T-helper 2 cell treated with Interferon-gamma antibody and Interleukin-4, amounts not matched to agents 5 μg/mL and 100 μg/mL, for 36 hours (primary cell): ENCODE measurements at places on chromosomes 6 and 20.

DNA sequence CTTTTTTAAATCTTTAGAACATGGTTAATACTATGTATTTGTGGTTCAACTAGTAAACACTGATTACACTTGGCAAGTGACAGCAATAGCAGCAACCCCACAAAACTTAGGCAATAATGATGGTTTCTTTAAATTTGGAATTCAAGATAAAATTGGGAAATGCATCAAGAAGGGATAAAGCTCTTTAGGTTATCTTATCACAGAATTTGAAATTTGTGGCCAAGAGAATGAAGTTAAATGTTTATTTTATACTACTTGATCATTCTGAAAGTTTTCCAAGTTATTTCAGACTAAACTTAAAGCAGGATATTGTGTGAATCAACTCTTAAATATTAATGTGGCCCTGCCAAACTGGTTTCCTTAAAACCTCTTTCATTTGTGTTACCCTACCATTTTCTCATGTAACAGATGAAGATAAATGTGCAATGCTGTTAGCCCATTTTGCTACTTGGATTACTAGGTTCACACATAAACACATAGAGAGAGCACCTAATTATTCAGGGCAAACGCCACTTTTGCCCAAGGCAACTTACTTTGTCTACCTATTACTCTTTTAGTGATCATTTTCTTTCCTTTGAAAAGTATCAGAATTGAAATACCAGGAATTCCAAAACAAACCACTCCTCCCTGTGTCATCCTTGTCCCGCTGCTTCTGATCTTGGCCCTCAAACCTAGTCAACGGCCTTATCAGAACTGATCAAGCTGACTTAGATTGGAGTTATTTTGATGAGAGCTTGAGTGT is 186.7 kb upstream of the TENT5A start:
- no peak overlapping the region for H3K27ac ChIP-seq
- no peak overlapping the region for H3K4me3 ChIP-seq
- H3K36me3 ChIP-seq, result no peaks in the 10 kb centered on the region
- no peak for DNase-seq
- H3K27me3 ChIP-seq, result no peaks in the 10 kb centered on the region

DNA sequence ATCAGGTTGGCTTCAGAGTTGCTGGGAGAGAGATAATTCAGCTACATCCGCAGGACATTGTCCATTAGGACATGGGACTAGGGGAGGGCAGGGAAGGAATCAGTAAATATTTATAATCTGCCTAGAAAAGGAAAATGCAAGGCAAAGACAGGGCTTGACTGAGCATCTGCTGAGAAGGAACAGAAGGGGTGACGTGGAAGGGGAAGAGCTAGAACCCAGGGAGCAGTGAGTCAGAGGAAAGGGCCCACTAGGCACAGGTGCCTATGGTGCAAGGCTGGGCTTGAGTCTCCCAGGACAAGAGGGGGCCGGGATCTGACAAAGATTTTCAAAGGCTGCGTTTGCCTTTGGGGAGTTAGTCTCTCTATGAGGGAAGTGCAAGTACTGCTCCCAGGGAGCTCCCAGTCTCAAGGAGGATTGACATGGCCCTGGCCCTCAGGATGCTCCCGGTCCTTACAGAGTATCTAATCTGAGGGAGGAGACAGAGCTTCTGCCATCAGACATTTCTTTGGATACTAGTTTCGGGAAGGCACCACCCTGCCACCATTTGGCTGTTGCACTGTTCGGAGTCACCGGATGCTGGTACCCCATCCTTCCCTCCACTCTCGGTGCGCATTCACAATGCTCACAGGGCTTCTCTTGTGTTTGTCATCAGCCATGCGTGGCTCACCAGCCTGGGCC is 21.9 kb downstream of the VEGFA start:
- H3K27ac ChIP-seq, result no peak overlapping the region
- peaks cover 2% of the 10 kb centered on the region for H3K27me3 ChIP-seq
- no peaks in the 10 kb centered on the region for H3K36me3 ChIP-seq
- no peak for DNase-seq
- no peak overlapping the region for H3K4me3 ChIP-seq
- H3K4me1 ChIP-seq, result no peaks in the 10 kb centered on the region

DNA sequence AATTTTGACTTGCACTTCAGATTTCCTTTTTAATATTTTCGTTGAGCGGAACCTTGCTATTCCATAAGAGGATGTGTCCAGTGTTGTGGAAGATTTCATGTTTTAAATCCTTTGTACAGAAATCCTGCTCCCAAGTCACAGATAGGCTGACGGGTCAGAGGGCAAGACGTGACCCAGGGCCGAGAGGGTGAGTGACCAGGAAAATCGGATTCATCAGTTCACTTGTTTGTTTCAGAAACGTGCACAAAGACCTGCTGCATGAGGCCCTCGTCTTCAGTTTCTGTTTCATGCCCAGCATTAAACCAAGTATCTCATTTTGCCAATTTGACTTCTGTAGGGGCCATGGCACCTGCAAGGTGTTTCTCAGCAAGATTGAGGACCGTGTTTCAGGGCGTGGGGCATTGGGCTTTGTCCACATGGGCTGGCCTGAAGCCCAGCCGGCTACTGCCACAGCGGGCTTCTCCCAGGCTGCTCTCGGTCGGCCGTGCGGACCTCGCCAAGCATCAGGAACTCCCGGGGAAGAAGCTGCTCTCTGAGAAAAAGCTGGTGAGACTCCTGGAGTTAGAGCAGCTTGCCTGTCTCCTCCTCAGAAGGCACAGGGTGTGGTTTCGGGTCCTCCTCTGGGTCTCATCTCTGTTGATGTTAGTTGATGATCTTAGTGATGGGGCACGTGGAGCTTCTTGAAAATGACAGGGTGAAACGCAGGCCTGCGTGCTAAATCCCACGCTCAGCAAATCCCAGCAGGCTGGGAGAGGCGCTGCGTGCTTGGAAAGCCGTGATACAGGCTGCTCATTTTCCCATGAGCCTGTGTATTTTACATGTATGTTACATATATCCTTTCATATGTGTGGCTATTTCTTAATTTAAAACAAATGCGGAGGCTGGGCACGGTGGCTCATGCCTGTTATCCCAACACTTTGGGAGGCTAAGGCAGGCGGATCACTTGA is 10.5 kb downstream of the MTG2 start:
- no peaks in the 10 kb centered on the region for H3K27me3 ChIP-seq
- H3K27ac ChIP-seq, result no peak overlapping the region
- H3K36me3 ChIP-seq, result peaks cover 6% of the 10 kb centered on the region
- no peak for DNase-seq

DNA sequence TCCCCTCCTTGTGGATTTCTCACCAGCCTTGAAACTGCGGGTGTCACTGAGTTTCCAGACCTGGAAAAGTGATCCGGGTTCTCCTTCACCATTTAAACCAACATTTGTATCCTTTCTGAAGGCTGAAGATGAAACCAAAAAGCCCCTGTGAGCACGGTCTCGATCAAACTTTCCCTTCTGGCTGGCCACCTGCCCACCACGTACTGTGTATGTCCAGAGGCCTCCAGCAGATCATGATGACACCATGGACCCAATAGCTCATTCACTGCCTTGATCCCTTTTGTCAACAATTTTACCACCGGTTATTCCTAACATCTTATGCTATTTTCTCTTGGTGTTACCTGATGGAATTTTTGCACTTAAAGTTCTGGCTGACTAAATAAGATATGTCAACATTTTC is 15.6 kb downstream of the ULBP1 start:
- DNase-seq, result no peak
- H3K27me3 ChIP-seq, result peaks cover 92% of the 10 kb centered on the region
- H3K36me3 ChIP-seq, result no peaks in the 10 kb centered on the region
- peaks cover 9% of the 10 kb centered on the region for H3K4me1 ChIP-seq

DNA sequence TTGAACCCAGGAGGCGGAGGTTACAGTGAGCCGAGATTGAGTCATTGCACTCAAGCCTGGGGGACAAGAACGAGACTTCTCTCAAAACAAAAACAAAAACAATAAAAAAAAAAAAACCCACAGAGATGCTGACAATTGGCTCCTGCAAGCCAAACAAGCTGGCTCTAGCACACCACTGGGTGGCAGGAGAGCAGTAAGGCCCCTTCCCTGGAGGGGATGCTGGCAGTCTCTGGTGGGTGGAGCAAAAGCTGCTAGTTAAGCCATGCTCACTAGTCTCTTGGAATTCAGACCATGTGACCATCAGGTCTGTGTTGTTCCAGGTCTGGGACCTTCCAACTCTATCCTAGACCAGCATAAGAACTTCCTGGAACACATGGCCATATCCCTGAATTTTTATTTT is 18.9 kb upstream of the DSN1 start:
- H3K27me3 ChIP-seq, result no peaks in the 10 kb centered on the region
- H3K4me3 ChIP-seq, result no peak overlapping the region
- DNase-seq, result no peak
- H3K27ac ChIP-seq, result no peak overlapping the region

DNA sequence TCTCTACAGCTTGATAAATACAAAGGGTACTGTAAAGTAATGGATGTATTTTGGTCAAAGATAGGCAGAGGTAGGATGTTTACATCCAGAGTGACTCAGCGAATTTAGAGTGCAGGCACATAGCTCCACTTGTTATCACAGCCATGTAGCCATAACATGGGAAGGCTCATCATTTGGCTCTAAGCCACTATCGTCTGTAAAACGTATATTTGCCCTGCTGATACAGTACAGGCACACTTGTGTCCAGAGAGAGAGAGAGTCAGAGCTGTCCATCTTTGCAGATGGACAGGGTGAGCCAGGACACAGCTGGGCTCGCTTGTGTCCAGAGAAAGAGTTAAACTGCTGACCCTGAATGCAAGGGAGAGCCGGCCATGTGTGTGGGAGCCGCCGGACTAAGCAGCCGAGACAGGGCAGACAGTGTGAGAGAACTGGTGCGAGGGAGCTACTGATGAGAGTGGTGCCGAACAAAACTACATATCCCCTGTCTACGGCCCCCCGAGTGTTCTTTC is 619.0 kb downstream of the DOK5 start:
- no peaks in the 10 kb centered on the region for H3K4me1 ChIP-seq
- DNase-seq, result no peak
- no peak overlapping the region for H3K4me3 ChIP-seq
- H3K27ac ChIP-seq, result no peak overlapping the region
- no peaks in the 10 kb centered on the region for H3K27me3 ChIP-seq

DNA sequence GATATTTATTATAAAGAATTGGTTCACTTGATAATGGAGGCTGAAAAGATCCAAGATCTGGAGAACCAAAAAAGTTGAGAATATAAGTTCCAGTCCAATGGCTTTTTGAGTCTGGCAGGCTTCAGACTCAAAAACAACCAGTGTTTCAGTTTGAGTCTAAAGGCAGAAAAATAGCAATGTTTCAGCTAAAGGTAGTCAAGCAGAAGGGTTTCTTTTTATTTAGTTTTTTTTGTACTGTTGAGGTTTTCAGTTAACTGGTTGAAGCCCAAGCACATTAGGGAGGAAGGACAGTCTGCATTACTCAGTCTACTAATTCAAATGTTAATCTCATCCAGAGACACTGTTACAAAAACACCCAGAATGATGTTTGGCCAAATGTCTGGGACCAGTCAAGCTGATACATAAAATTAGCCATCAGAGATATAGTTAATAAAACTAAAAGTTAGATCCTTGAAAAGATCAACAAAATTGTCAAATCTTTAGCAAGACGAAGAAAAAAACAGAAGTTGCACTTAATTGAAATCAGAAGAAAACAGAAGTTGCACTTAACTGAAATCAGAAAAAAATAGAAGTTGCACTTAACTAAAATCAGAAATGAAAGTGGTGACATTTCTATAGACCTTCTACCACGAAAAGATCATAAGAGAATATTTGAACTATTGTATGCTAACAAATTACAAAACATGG is 980.3 kb upstream of the FLRT3 start:
- H3K27ac ChIP-seq, result no peak overlapping the region
- no peak overlapping the region for H3K4me3 ChIP-seq
- no peak for DNase-seq

- peaks cover 1% of the 10 kb centered on the region for H3K36me3 ChIP-seq
- no peak overlapping the region for H3K4me3 ChIP-seq
- peaks cover 44% of the 10 kb centered on the region for H3K27me3 ChIP-seq
- H3K27ac ChIP-seq, result no peak overlapping the region
Observed at GRCh38 chr6:37691904-37692806, 5.5 kb downstream of the MDGA1 start.

DNA sequence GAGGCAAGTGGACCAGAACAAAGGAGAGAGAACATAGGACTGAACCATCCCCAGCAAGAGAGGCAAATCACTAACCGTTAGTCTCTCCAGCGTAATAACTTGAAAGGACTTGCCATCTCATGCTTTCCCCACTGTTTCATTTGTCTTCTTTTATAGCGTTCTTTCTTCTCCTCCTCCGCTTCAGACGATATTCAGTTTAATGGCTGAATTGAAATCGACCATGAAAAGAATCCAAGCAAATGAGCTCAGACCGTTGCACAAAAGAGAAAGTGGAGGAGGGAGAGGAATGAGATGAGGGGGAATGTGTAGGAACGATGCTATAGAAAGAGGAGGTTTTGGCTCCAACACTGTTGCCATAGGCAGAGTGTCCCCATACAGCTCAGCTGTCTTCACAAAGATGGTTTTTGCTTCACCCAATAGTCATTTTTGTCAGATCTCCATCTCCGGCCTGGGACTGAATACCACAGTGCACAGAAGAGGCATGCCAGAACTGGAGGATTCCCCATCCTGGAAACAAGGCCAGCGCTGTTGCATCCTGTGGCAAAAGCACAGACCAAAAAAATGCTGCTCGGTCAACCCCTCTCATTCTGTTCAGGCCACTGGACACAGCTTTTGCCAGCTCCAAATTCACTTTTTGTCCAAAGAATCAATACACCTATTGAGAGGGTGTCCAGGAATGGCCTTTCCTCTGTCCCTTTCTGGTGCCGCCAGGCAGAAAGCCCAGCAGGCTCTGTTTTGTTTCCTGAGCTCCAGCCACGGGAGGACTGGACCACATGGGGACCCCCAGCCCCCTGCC is 176.1 kb downstream of the ID4 start:
- no peak for DNase-seq
- no peaks in the 10 kb centered on the region for H3K36me3 ChIP-seq

- peaks cover 14% of the 10 kb centered on the region for H3K4me1 ChIP-seq
- peaks cover 8% of the 10 kb centered on the region for H3K36me3 ChIP-seq
- H3K4me3 ChIP-seq, result peak overlapping the region; percentile 84
- no peak for DNase-seq
- peak overlapping the region; percentile 18 for H3K27ac ChIP-seq
Observed at GRCh38 chr20:25389401-25389857, 1.2 kb downstream of the ABHD12 start.

DNA sequence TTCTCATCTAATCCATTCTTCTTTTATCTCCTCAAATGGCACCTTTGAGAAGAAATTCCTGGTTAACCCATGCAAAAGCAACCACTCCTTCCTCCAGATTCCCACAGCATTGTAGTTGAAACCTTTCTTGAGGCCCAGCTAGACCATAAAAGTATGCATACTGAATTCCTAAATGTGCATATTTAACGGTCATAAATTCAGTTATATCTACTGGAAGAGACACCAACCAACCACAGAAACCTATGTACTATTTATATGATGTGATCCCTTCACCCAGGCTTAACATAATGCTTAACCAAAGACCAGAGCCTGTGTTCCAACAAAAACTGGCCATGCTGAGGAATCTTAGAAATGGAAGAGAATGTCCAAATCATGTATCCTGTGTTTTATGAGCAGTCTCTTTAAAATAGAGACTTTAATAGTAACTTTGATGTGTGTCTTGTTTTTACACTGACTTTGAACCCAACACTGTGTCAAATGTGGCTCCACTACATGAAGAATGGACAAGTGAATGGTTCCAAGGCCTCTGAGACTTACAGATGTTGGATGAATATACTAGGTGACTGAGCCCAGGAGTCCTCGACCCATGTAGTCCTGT is 11.4 kb upstream of the TAF8 start:
- peak overlapping the region; percentile 82 for H3K4me3 ChIP-seq
- H3K4me1 ChIP-seq, result peaks cover 59% of the 10 kb centered on the region
- peaks cover 19% of the 10 kb centered on the region for H3K36me3 ChIP-seq
- peak overlapping the region; percentile 92 for H3K27ac ChIP-seq
